ENCODE measurements at places on chromosomes 5 and 9. TPM values are rescaled to one million over a fixed set of nuclear protein-coding genes. Genes with fewer than 3 reads are reported as not detected.
A peak's percentile ranks its signal among the peaks of the same experiment; 100 is the strongest.

DNA sequence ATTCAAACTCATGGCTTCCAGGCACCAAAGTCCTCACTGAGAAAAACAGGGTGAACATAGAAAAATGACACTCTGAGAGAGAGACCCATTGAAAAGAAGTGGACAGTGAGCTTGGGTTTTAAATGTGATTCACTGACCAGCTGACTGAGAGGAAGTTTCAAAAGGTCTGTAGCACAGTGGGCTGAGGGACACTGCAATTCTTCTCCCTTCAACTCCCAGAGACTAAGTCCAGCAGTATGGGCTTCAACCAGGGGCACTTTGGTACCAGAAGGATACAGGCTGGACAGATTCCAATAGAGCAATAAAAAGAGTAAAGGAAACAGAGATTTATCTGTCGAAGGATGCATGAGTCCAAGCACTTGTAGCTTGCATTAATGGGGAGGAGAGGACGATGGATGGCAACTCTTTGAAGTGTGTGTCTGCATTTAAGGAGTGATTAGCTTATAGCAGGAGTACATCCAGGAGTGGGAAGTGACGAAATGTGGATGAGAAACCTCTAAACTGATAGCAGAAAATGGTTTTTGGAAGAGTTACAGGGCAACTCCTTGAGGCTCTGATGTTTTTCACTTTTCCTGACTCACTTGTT is 117.0 kb upstream of the ANKRD55 start:
- DNase-seq, result no peak

- DNase-seq, result peak; percentile 97
Measured at GRCh38 chr5:58460002-58460731, at the start of gene PLK2. TSS of gene PLK2 (minus strand) at chr5:58460086. CDS start at chr5:58459959, 127 bp downstream.

- DNase-seq, result no peak
Measured at GRCh38 chr5:32753051-32753450, 41.9 kb downstream of the NPR3 start.

DNA sequence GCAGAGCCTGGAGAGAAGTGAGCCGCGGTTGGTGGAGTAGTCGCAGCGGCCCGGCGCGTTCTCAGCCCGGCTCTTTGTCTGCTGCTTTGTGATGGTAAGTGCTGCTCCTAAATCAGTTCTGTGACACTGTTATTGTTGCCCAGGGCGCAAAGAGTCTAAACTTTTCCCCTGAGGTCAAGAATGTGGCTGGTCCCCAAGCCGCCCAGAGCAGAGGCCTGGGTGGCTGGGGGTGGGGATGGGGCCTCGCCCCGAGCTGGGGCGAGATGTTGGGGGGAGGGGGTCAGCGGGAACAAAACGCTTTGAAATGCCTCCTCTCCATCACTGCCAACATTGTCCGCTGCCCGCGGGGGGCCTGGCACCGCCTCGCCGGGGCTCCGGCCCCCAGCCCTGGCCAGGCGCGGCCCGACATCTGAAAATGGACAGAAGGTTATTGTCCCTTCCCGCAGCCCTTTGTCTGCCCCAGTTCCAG is 11.7 kb upstream of the CERCAM start:
- no peak for DNase-seq

- no peak for DNase-seq
Measured at GRCh38 chr9:124511426-124511840, 4.2 kb upstream of the NR5A1 start.

GRCh38 chr9:89528131-89528530 is 30.2 kb upstream of the SEMA4D start:
- no peak for DNase-seq

- peak; percentile 59 for DNase-seq
Measured at GRCh38 chr5:58498340-58498942, 7.2 kb downstream of the GAPT start.

- DNase-seq, result peak; percentile 63
Measured at GRCh38 chr5:75510836-75511434, 494 bp downstream of the CERT1 start.

DNA sequence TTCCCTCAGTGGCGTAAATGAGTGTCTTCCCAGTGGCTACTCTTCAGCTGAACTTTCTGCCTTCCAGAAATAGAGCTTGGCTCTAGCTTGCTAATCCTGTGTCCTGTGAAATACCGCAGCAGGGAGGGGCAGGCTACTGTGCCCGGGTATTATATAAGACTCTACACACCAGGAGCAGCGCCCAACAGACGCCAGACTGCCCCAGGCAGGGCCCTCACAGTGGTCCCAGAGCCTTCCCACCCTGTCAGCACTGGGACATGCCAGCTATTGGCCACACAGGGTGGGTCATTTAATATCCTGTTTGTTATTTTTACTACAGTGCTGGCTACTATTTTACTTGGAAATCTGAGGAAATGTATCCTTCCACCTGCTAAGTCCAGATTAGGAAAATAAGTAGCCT is 121.0 kb downstream of the FEM1C start:
- peak; percentile 70 for DNase-seq

GRCh38 chr5:97986069-97986468 is 787.4 kb upstream of the RGMB start:
- DNase-seq, result no peak

- no peak for DNase-seq
Measured at GRCh38 chr9:28758341-28758740, 1185.1 kb upstream of the C9orf72 start.

DNA sequence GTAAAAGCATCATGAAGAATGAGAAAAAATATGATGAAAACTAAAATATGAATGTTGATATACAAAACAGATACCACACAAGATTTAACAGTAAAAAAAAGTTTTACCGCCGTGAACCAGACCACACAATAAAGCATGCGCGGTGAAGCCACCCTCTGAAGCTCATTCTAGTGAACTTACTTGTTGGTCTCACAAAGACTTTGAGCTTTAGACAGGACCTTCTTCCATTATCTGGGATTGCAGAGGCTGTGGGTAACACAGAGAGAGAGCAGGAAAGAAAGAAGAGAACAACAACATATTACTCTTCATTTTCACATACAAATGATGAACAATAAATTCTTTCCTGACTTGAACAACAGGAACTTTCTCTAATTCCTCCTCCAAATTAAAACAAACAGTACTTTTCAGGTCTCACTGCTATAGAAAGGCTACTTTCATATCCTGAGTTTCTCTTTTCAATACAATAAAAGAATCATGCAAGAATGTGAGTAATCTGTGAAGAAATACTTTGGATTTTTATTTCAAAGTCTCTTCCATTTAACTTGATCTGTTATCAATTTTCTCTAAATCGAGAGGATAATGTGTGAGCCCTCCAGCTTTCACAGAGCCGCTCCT is 283.1 kb downstream of the EFNA5 start:
- DNase-seq, result no peak

DNA sequence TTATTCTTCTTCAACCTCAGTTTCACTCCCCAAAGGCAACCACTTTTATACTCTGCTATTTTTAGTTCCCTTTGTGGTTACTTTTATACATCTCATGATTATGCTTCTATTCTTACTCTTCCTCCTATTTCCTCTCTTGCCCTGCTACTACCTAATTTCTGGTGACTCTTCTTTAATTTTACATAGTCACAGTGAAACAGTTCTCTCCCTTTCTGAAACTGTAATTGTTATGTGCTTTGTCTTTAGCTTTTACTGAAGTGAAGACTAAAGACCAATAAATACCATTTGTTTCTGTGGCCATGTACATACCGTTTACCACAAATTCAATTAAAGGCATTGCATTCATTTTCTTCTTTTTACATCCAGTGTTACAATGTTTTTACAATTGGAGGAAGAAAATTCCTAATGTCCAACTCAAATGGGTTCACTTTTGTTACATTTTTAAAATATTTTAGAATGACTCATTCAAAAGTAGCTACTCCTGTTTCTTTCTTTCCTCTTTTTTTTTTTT is 410.6 kb downstream of the PSAT1 start:
- no peak for DNase-seq

DNA sequence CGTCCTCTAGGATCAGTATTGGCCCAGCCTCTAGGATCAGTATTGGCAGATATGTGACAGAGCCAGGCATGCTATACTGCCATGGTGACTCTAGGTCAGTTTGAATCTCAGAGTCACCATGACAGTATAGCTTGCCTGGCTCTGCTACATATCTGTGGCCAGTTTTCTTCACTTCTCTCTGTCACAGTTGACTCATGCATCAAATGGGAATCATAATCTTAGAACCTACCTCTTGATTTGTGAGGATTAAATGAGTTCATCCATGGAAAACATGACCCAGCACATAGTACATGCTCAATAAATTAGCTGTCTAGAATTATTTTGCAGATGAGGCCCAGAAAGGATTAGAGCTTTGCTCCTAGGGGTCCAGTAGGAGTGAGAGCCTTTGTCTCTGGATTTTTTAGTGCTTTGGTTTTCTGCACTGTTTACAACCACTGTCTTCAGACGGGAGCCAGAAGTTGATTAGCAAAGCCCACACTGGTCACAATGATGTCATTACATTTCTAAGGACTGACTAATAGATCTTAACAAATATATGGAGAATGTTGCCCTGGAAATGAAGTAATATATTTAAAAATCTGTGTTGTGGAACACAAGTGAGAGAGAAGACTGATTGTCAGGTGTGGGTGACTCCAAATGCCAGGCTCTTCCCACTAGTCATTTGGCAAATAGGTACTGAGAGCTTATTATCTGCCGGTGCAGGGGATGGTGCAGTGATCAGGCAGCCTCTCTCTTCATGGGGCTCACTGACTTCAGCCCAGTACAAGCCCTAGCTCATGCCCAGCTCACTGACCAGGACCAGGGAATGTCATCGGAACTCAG is 76.0 kb downstream of the COL15A1 start:
- no peak for DNase-seq

- DNase-seq, result no peak
Measured at GRCh38 chr5:10914741-10915480, 153.9 kb upstream of the DAP start.

DNA sequence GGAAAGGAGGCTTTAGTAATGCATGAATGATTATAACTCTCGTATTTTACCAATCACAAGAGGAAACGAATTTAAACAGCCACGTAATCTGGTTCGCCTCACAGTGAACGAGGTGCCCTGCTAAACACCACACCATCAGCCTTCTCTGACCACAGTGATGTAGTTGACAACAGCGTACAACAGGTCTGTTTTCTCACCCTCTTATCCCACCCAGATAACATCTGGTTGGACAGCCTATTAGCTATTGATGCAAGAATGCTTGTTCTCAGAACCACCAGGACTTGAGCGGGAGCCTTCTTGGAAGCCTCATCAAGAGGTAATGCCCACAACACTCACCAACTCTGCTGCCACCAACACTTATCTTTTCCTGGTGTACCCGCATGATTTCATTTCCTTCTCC is 23.3 kb downstream of the SLC1A3 start:
- DNase-seq, result no peak

DNA sequence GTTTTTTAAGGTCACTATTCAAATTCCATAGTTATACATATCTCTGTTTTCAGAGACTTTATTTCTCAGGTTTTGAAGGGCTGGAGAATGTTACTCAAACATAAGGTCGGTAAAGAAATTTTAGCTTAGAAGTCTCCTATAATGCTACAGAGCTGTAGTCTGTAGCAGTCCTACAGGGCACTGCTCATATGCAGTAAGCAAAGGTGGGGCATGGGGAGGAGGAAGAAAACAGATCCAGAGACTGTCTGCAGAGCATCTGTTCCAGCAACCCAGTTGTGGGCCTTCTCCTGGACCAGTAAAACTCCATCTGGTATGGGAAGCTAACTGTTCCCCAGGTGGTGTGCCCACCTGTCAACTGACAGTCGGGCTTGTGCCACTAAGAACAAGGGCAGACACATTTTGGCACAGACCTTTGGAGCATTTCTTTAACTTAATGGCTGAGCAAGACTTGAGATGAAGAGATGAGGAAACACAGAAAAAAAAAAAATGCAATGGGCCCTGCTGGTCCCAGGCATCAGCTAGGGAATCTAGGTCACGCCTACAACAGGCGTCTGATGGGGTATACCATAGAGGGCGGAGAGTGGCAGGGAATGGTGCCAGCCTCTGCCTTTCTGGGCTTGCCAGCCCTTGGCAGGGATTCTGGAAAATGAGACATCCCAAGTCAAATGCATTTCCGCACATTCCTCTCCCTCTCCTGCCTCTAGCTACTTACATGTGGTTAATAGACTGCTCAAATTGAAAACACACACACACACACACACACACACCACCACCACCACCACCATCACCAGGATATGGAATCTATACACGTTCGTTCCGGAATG is 218.9 kb downstream of the ARL15 start:
- DNase-seq, result no peak

DNA sequence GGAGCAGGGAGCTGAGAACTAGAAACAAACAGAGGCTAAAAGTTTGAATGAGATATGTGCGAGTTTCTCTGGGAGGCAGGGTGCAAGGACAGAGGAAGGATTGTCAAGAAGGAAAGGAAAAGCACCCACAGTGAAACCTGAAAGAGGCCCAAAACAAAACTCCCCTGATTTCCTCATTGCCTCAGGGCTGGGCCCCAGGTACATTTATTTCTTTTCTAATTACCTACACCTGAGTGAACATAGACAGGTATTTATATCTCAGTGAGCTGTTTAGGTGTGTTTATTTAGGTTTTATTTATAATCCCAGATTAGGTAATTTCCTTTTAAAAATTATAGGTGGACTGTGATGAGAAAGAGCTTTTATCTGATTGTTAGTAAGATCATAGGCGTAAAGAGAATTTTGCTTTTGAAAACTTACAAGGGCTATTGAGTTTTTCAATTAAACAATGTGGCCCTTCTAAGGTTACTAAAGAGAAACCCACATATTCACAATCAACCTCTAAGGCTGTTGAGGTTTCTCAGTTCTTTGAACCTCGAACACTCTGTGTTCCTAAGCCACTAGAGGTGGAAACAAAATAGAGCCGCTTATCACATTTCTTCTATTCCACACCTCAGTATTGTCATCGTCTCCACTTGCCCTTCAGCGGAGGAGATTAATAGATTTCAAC is 344.8 kb downstream of the ZNF608 start:
- no peak for DNase-seq

DNA sequence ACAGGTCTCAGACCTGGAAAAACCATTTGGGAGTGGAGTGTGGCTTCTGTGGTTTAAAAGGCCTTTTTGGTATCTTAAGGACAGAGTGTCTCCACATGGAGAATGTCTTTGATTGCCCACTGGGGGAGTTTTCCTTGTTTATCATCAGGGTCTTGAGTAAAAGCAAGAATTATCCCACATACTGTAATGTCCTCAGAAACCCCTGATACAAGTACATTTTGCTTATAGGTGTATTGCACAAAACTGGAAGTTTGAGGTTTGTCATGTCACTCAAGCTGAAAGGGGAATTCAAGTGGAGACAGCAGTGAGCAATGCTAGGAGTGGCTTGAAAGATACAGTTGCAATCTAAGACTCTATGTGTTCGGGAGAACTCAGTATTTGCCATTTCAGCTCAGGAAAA is 62.7 kb upstream of the GRAMD2B start:
- DNase-seq, result no peak

DNA sequence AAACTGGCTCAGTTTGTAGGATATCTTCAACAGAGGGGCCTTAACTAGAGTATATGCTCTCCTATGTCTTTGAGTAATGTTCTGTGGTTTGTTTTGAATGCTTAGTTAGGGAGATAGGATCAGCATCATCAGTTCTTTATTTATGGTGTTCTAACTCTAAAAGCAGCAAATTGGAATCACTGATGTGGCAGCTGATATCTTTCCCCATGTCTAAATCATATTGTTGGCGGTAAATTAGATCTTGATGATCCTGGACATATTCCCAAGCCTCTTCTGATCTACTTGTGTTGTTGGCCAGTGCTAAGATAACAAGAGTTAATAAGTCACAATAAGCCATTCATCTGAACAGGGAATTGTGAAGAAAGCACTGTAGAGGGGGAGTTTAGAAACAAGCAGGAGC is 332.4 kb upstream of the DAB2 start:
- no peak for DNase-seq

Gene SH3RF2
- total RNA-seq, result 58.2 TPM

Gene SAPCD2
- total RNA-seq, result 57.8 TPM

Gene CCL27
- total RNA-seq, result not detected

Gene SHISAL2B
- not detected for total RNA-seq

Gene ECSCR
- total RNA-seq, result 7.4 TPM

Gene NREP
- total RNA-seq, result 19.0 TPM

Gene TIMD4
- 0.42 TPM for total RNA-seq

Data from colonic mucosa (tissue), 4 donors.